ENCODE measurements at places on chromosomes 11 and 22.

- DNase-seq: no peak
Measured at GRCh38 chr11:69217276-69218105, 61.8 kb downstream of the SMIM38 start.

- DNase-seq: no peak
Measured at GRCh38 chr11:30091737-30092136, 74.9 kb upstream of the KCNA4 start.

- DNase-seq: no peak
Measured at GRCh38 chr22:45917146-45917545, 59.8 kb downstream of the WNT7B start.

DNA sequence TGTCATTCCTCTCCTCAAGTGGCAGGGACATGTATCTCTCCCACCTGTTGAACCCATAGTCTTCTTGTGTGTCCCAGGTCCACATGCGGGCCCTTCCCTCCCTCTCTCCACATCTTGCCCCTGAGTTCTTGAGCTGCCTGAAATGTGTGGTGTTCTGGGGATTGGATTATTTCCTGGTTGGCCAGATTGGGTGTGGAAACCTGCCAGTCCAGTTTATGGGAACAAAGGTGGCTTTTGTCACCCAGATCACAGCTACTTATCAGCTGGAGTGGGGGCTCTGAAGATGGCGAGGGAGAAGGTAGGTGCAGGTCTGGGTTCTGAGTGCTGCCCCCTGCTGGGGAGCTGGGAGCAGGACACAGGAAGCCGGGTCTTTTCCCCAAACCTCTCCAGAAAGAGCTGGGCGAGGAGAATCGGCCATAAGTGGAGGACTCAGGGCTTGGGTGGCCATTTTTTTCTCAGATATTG, 14.2 kb downstream of the DTX4 start:
- DNase-seq: no peak

GRCh38 chr11:122756417-122756816, 81.9 kb upstream of the CRTAM start:
- no peak for DNase-seq

GRCh38 chr11:71223081-71223405, 29.3 kb downstream of the SHANK2 start:
- no peak for DNase-seq

- DNase-seq: no peak
Measured at GRCh38 chr11:62393061-62393611, 25.7 kb upstream of the SCGB1A1 start.

DNA sequence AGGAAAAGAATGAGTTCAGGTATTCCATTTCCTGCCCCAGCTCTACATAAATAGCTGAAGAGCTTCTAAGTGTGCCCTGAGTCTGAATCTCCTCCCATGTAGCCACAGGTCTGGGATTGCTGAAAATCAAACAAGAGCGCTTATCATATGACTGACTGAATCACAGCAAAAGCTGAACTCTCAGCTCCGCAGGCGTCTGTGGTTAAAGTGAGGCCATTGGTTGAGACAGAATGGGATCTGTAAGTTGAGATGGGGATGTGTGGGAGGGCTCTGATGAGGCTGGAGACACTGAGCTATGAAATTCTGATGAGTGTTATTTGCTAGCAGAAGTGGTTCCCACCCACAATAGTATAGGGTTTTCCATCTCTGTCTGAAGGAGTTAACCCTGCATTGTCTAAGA, 637.0 kb downstream of the OPCML start:
- no peak for DNase-seq

DNA sequence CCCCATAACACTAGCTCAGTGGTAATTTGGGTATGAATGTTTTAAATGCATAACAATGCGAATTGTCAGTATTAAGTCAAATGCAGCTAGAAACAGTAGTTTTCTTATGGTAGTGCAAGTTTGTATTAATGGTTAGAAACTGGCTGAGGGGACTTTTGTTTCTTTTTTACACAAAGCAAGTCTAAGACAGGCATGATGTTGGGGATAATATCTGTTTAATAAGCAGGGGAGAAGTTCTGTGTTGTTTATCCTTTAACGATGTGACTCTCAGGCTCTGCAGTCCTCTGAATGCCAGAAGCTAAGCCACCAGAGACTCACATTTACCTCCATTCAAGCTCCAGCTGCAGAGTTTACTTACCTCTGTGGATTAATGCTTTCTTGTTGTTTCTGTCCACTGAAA, 67.8 kb downstream of the SYT9 start:
- no peak for DNase-seq

DNA sequence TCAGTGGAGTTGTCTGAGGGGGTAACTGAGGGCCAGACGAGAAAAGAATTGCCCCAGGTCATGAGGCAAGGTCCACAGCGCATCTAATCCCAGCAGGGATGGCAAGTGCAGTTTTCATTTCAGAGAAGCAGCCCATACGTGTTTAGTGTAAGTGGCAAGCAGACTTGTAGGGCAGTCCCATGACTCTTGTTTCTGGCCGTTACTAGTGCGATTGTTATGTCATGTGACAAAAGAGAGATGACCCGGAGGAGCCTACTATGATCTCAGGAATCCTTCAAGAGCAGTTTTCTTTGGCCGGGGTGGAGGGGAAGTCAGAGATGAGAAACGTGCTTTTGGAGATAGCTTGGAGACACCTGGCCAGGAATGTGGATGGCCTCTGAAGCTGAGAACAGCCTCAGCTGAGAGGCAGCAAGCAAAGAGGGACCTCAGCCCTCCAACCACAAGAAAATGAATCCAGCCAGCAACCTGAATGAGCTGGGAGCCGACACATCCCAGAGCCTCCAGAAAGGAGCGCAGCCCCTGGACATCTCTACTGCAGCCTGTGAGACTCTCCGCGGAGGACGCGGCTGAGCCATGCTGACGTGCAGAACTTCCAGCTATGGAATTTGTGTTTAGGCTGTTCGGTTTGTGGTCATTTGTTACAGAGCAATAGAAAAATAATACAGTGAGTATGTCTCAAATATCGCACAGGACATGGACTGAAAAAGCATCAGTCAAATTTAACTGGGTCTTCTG, 44.1 kb upstream of the CDON start:
- no peak for DNase-seq

- DNase-seq: no peak
Measured at GRCh38 chr22:50317674-50318073, 9.1 kb downstream of the DENND6B start.

- DNase-seq: no peak
Measured at GRCh38 chr11:121810291-121810690, 305.7 kb downstream of the BLID start.

- DNase-seq: no peak
Measured at GRCh38 chr11:119391275-119391674, 9.8 kb upstream of the USP2 start.

- DNase-seq: no peak
Measured at GRCh38 chr11:85718991-85719807, 33.2 kb upstream of the CCDC89 start.

GRCh38 chr22:34454598-34454997, 534.3 kb upstream of the LARGE1 start:
- DNase-seq: no peak

DNA sequence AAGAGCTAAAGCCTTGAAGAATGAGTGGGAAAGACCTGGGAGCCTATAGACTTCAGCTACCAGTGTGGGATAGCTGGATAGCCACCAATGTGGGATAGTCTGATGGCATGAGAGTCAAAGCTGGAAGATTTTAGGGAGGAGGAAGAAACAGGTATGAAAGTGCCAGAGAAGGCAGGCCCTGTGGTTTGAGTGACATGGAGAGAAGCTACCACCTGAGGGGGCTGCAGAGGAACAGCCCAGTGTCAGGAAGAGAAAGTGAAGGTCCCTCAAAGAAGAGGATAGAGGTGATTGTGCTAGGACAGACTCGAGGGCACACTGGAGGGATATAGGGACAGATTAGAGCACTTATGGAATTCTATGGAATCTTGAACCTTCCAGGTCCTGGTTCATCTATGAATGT, 23.1 kb upstream of the PAX6 start:
- DNase-seq: no peak

- no peak for DNase-seq
Measured at GRCh38 chr11:13358596-13359270, 81.1 kb downstream of the BMAL1 start.

DNA sequence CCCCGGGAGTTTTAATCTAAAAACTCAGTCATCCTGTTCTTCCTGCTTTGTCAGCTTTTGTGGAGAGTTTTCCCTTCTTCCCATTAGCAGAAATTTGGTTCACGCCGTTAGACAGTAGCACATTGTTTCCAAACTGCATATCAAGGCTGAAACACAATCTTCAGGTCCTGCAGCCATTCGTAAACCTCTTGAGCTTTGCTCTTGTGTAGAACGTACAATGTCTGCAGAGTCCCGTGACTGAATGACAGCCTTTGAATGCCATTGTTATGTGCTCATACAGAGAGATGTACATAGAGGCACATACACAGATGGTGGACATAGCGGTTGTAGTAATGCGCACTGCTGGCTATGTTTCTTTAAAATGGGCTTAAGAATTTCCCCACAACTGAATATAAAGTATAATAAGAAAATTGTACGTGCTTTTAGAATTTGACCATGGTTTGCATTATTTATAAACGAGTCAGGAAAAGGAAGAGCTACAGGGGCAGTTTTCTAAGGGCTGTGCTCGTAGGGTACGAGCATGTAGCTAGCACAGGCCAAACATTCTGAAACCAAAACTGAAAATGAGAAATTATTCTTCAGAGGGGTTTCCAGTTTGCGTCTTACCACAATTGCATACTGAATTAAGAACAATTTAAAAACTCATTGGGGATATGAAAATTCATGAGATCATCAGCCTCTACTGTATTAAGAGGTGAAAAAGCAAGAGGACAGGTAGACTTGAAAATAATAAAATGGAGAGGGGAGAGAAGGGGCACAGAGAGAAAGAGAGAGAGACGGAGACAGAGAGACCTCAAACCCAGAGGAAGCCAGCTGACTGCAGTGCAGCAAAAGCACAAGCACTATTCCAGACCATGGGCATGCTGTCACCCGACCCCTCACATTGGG, 310.1 kb downstream of the CADM1 start:
- no peak for DNase-seq

GRCh38 chr11:72352859-72353551, 81.3 kb downstream of the CLPB start:
- DNase-seq: no peak

- no peak for DNase-seq
Measured at GRCh38 chr22:30226192-30226832, 20.2 kb downstream of the LIF start.

GRCh38 chr11:86688398-86689179, 16.2 kb upstream of the ME3 start:
- DNase-seq: no peak

DNA sequence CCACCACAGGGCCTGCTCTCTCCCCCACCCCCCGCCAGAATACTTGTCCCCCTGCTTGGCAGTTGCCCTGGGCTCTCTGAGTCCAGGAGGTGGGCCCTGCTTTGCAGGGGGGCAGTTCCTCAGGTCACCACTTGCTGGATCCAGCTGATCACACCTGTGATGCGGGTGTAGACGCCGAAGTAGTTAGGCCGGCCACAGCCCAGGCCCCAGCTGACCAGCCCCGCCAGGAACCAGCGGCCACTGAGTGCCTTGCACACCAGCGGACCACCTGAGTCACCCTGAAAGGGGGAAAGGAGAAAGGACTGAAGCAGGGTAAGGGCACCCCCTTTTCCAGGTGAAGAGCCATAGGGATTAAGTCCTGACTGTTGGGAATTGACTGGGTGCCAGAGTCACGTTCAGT, 14.4 kb downstream of the KCTD17 start:
- DNase-seq: no peak

DNA sequence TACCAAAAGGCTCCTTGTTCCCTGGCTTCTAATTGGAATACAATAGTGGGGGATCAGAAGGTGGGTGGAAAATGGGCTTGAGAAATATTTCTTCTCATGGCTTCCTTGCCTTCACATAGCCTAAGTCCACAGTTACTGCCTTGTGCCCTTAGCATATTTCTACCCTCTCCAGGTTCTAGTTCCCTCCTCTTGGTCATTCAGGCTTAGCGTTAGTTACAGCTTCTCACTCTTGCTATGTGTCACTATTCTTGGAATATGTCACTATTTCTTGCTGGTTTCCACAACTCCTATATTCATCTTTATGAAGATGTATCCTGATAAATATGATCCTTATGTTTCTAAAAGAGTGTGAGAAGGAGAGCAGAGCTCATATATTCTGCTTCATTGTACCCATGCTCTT, 2.5 kb downstream of the OR2D2 start:
- no peak for DNase-seq

GRCh38 chr11:77154381-77155081, 26.5 kb downstream of the MYO7A start:
- DNase-seq: no peak

- DNase-seq: no peak
Measured at GRCh38 chr11:69320756-69321741, 27.1 kb downstream of the MYEOV start.

DNA sequence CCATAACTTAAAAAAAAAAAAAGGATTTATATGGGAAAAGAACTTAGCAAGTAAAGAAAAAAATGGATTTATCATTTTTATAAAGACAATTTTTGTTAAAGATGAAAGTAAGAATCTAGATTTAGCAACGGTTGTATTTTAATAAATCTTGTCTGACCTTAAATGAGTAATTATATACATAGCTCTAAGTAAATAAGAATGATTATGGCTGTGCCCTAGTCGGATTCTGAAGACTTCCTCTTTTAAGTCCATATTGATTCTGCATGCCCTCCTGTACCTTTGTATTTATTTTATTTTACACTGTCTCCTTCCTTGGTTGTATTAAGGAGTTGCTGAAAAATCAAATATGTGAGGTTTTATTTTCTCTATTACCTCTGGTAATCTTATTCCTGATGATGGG, 7.1 kb downstream of the RBX1 start:
- no peak for DNase-seq

DNA sequence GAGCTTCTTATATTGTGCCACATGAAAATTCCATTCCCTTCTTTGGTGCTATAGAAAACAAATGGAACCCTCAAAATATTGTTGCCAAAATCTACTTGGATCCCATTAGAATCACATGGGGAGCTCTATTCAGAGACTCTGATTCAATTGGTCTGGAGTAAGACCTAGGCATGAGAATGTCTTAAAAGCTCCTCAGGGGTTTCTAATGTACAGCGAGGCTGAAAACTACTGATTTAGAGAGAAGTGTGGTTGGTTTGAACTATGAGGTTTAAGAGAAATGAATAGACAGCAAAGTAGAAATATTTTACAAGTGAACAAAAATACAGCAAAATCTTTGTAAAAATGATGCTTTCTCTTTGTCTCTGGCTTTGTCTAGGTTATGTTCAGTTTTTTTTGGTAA, 514.7 kb downstream of the CNTN5 start:
- no peak for DNase-seq

DNA sequence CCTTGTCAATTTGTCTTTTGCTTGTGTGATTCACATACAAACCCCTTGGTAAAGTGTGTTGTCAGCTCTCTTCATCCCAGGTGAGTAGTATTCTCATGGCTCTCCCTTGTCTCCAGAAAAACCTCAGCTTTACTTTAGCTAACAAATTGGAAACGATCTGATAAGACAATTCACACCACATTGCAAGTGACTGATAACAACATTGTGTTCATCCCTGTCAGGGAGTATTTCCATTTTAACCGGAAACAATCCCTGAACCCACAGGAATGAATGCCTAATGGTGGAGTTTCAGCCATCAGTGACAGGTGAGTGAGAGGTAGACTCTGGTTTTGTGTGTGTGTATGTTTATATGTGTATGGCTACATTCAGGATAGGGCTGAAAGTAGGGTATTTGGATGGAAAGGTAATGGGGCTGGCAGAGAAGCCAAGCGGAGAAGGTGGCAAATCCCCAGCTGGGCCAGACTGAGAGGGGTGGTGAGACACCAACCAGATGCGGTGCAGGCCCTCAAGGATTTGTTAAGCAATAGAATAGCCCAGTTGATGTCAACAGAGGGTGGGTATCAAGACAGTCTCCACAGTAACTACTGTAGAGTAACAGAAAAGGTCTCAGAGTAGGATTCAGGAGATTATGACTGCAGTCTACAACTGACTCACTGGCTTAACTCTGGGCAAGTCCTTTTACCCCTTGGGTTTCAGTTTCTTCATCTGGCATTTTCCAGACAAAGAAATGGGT, 7.6 kb downstream of the LRRC51 start:
- no peak for DNase-seq

Measured in stimulated activated CD8-positive, alpha-beta memory T cell treated with anti-CD3 and anti-CD28 coated beads, Interleukin-4, amount 100 ng/mL, for 1 hour (primary cell).